ENCODE measurements at places on chromosomes 13 and 19. TPM values are rescaled to one million over a fixed set of nuclear protein-coding genes. Genes with fewer than 3 reads are reported as not detected.

DNA sequence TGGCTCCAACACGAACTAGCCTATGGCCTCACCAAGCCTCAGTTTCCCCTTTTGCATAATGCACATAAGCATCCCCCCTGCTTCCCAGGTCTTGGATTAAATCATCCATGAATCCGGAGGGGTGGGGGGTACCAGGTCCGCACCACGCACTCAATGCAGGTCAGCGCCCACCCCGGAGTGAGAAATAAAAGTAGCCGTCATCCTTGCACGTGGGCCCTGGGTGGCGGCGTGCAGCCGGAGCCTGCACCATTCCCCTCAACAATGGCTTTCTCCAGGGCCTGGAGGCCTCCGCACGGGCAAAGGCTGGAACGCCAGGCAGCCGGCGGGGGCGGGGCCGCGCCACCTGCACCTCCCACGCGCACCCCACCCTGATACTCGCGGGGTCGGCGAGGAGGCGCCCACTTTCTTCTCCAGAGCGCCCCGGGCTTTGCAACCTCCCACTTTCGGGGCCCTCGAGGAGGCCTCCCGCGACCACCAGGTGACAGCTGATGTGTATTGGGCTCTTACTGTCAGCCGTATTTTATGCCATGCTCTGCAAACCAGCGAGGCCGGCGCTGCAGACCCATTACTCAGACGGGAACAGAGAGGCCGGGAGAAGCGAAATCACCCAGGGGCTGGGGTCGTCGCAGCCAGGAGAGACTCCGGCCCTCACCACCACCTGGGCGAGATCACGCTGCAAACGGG is 767 bp upstream of the GADD45B start:
- no peak for DNase-seq

GRCh38 chr13:81722456-81722855 is 1381.5 kb upstream of the SPRY2 start:
- DNase-seq, result no peak

DNA sequence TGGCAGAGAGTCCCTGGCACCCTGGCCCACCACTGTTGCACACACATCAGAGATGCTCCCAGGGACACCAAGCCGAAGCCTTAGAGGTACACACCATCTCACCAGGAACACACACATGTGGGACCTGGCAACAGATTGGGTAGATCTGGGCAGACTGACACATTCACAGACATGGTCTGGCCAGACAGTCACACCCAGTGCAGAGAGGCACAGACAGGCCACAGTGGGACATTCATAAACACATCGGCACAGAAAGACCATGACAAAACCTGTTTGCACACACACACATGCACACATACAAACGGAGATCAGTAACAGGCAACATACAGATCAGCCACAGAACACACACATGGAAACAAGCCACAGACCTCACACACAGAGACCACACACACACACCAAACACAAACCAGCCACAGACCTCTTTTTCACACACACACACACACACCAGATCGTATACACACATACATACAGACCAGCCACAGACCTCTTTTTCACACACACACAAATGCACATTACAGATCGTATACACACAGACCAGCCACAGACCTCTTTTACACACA is 6.3 kb upstream of the JUNB start:
- DNase-seq, result no peak

- peak; percentile 8 for DNase-seq
Measured at GRCh38 chr13:46490129-46490528, 62.8 kb upstream of the LRCH1 start.

GRCh38 chr13:20231839-20232555 is at the start of gene GJB6:
TSS of gene GJB6 (minus strand) at chr13:20232319. CDS start at chr13:20223480, 8,839 bp downstream.
- no peak for DNase-seq

DNA sequence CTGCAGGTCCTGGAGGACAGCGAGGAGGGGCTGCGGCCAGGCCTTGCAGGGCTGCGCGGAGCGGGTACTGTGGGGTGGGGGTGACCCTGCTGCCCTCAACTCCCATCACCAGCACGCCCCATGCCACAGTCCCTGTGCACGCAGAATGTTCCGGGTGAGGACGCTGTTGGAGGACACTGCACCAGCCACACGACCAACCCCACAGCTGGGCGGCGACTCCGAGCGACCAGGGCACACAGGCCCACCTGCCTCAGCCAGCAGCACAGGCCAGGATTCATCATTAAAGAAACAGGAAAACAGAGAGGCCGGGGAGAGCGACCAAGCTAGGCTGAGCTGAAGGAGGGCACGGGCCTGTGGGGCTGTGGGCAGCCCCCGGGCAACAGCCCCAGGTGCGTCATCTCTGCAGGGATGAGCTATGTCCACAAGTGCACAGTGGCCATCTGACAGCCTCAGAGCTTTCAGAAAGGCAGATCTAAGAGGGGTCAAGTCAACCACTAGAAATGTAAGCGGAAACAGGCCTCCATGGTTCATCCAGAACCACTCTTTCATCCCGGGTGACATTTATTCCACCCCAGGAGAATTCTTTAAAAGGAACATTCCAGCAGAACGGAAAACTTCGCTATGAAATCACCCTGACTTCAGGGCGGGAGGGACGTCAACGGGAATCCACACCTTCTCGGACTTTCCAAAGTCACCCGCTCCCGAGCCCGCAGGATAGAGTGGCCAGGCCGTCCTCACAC is 1.5 kb downstream of the GAS6 start:
- no peak for DNase-seq

The ZNF155 gene
- 2.9 TPM for polyA plus RNA-seq

The CBARP gene
- 11.2 TPM for polyA plus RNA-seq

All from brain (organoid and tissue), 16 donors.